ENCODE measurements at places on chromosomes 1 and 21. TPM values are rescaled to one million over a fixed set of nuclear protein-coding genes. Genes with fewer than 3 reads are reported as not detected.
A peak's percentile ranks its signal among the peaks of the same experiment; 100 is the strongest.

DNA sequence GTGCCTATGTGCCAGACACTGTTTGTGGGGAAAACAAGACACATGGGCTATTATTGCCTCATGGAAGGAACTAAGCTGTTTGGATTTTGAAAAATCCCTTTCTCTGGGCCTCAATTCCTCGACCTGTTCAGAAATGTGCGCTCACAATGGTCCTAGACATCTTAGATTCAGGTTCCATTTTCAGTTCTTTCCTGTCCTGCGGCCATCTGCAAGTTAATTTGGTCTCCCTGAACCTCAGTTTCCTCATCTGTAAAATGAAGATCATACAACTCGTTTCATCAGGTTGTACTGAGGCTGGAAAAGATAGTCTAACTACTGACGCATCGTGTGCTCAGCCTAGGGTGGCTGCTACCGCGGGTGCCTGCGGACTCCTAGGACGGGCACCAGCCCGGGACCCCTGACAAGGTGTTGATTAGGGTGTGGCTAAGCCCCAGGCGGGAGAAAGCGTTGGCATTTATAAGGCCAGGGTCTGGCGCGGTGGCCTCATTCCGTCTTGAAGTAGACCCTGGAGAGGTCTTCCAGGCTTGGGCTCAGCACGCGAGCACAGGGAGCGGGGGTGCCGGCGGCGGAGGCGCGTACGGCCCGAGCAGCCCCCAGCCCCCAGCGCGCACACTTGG is 493 bp upstream of the ELOA start:
- H3K4me3 ChIP-seq: peak overlapping the region; percentile 64
- no peak for DNase-seq
- no peaks in the 10 kb centered on the region for H3K36me3 ChIP-seq
- peaks cover 9% of the 10 kb centered on the region for H3K4me1 ChIP-seq
- no peaks in the 10 kb centered on the region for H3K27me3 ChIP-seq
- peak overlapping the region; percentile 80 for H3K27ac ChIP-seq

GRCh38 chr1:113508364-113509164 is 118.2 kb downstream of the MAGI3 start:
- H3K36me3 ChIP-seq: no peaks in the 10 kb centered on the region
- no peak overlapping the region for H3K4me3 ChIP-seq
- no peaks in the 10 kb centered on the region for H3K27me3 ChIP-seq
- no peak overlapping the region for H3K27ac ChIP-seq
- no peaks in the 10 kb centered on the region for H3K4me1 ChIP-seq
- no peak for DNase-seq

GRCh38 chr1:3020263-3020909 is 881 bp upstream of the ACTRT2 start:
- no peaks in the 10 kb centered on the region for H3K36me3 ChIP-seq
- H3K27me3 ChIP-seq: no peaks in the 10 kb centered on the region
- H3K4me1 ChIP-seq: no peaks in the 10 kb centered on the region

GRCh38 chr1:41344708-41345159 is 16.5 kb upstream of the FOXO6 start:
- DNase-seq: no peak
- no peak overlapping the region for H3K27ac ChIP-seq
- no peaks in the 10 kb centered on the region for H3K27me3 ChIP-seq
- no peak overlapping the region for H3K4me3 ChIP-seq

DNA sequence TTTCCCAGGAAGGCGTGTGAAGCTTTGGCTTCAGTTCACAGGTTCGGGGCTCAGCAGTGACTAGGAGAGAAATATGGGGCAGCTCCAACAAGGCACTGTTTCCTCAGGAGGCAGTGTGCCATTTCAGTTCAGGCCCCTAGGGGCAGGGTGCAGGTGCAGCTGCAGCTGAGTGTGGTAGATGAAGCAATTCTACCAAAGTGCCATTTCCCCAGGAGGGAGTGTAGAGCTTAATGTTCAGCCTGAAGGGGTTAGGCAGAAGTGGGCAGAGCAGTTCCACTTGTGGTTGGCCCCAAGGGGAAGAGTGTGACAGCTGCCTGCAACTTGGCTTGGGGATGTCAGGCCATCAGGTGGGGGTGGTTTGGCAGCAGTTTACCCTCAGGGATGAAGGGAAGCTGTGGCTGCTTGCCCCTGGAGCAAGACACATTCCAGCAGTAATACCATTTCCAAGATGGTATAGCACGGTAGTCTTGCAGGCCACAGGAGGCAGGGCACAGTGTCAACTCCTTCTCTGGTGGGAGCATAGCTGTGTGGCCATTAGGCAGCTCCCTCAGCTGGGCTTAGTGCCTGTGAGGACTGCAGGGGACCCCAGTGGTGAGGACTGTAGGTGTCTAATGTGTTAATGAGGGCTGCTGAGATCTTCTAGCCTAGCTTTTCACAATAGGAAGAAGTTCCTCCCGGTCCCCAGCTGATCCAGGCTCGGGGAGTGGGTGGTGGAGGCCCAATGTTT is 34.7 kb downstream of the RGSL1 start:
- no peak overlapping the region for H3K27ac ChIP-seq
- H3K36me3 ChIP-seq: no peaks in the 10 kb centered on the region
- no peaks in the 10 kb centered on the region for H3K27me3 ChIP-seq
- no peak for DNase-seq
- no peaks in the 10 kb centered on the region for H3K4me1 ChIP-seq
- H3K4me3 ChIP-seq: no peak overlapping the region

DNA sequence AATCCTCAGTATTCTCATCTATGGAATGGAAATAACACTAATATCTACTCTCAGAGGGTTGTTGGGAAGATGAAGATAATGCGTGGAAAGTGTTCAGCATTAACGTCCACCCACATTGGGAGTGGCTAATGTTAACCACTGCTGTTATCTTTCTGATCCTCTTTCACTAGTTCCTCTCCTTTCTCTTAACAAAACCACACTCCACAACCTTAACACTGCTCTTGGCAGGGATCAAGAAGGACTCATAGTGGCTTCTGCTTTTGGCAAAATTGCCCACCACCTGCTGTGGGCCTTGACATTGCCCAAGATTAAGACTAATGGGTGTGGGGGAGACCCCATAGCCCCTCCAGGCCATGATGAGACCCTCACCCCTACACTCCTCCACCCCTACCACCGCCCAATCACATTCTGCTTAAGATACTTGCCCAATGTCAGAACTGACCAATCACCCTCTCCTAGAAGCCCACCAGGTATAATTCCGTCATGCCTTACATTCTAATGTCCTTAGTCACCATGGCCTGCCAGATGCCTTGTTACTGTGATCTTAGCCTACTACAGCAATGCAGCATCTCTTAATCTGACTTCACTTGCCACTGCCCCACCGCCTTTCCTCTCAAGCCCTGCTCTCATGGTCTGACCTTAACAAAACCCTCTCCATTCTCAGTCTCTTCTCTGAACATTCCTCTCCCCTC is 27.1 kb downstream of the DHCR24 start:
- no peaks in the 10 kb centered on the region for H3K36me3 ChIP-seq
- H3K27ac ChIP-seq: no peak overlapping the region
- no peak overlapping the region for H3K4me3 ChIP-seq
- DNase-seq: no peak
- H3K4me1 ChIP-seq: peaks cover 5% of the 10 kb centered on the region

GRCh38 chr1:232873931-232874330 is 68.7 kb downstream of the MAP10 start:
- H3K27me3 ChIP-seq: no peaks in the 10 kb centered on the region
- no peaks in the 10 kb centered on the region for H3K36me3 ChIP-seq
- H3K4me1 ChIP-seq: no peaks in the 10 kb centered on the region
- H3K27ac ChIP-seq: no peak overlapping the region
- DNase-seq: no peak

Gene LRRC42
- 23.8 TPM for total RNA-seq

Gene CTPS1
- total RNA-seq: 23.8 TPM

Data from kidney (tissue), 22 donors.